AG09319 (cell line): ENCODE measurements at places on chromosomes 16 and 17.

GRCh38 chr16:85574672-85575475 is 38.2 kb upstream of the GSE1 start:
- no peak for DNase-seq

DNA sequence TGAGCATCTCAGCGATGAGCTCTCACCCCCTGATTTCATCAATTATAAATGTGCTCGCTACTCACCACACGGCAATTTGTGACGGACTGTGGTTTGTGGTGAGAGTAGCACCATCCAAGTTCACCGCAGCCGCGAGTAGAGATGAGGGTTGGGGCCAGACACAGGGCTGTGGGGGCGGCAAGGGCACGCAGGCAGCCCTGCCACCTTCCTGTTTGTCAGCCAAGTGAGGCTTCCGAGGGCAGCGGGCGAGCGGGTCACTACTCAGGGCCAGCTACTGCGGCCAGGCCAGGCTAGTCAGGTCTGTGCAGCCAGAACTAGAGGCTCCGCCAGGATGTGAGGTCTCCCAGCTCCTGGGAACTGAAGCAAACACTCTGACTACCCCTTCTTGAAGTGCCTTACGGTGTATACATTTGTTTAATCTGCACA is 39.6 kb upstream of the MEOX1 start:
- peak; percentile 19 for DNase-seq

GRCh38 chr17:2459917-2460271 is 51.8 kb downstream of the METTL16 start:
- no peak for DNase-seq

- DNase-seq: no peak
Observed at GRCh38 chr16:15507301-15507958, 73.0 kb downstream of the BMERB1 start.

DNA sequence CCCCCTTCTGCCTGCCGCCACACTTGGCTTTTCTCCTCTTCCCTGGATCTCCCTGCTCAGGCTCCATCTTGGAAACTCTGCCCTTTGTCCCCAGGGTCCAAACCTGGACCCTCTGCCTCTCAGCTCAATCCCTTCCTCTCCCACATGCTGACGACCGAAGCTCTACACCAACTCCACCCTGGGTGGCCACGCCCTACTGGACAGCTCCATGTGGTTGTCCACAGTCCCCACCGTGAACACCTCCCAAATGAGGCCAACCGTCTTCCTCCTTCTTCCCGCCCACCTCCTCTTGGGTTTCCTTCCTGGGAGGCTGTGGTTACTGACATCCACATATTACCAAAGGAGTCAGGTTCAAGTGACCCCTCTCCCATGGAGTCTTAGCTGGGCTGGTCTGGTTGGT is 22.6 kb upstream of the MLKL start:
- DNase-seq: no peak

GRCh38 chr16:81516478-81517149 is 72.0 kb downstream of the CMIP start:
- no peak for DNase-seq

GRCh38 chr16:68351991-68352431 is 41.2 kb downstream of the PRMT7 start:
- no peak for DNase-seq
